ENCODE measurements at places on chromosomes 6 and 20.
A peak's percentile ranks its signal among the peaks of the same experiment; 100 is the strongest.

DNA sequence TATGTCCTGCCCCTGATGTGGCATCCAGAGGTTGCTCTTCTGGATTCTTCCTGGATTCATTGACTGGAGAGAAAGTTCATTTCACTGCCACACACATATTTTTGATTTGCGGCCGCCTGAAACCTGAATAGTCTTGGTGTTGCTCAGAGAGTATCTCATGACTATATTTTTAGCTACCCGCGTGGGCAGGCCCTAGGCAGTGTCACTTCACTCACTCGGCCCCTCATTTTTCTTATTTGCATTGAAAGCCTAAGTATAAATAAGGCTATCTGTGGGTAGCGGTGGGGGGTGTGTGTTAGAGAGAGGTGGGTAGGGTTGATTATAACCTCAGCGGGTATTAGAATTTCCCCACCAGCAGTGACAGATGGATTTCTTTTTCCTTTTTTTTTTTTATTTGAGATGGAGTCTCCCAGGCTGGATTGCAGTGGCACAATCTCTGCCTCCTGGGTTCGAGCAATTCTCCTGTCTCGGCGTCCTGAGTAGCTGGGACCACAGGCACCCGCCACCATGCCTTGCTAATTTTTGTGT, 113.5 kb downstream of the JARID2 start:
- DNase-seq = no peak

GRCh38 chr6:159418997-159419396, 249.8 kb downstream of the FNDC1 start:
- no peak for DNase-seq

GRCh38 chr6:154715446-154715845, 17.8 kb upstream of the SCAF8 start:
- no peak for DNase-seq

- DNase-seq = no peak
These were observed 22.6 kb downstream of the FOXP4 start for GRCh38 chr6:41568585-41569384.

DNA sequence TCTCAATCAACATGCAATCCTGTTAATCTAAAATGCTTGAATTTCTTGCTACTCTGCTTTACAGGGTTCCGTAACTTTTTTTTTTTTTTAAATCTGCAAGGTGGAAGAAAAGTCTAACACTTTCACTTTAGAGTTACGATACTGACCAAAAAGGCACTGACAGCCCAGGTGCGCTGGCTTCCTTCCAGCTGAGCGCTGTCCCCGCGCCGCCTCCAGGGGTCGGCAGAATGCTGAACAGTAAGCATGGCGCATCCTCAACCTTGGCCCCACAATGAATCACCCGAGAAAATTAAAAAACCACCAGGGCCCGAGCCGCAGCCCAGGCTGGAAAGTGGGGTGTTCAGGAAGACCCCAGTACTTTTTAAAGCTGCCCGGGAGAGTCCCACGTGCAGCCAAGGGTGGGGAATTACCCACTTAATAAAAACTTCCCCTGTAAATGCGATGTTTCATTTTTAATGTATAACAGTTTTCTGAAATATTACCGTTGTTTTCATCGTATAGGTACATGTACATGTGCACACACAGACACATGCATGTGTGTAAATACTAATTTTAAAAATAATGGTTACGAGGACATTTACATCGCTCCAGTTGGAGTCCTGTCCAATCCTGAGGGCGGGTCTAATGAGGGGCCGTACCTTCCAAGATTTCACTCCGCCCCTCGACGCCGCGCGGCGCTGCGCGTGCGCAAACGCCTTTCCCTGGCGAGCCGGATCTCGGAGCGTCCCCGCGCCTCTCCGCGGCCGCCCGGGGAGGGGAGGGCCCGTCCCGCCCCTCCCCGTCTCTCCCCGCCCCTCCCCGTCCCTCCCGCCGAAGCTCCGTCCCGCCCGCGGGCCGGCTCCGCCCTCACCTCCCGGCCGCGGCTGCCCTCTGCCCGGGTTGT, at the start of gene GINM1:
GINM1 (plus strand) TSS at position 849 of the 883 bp plus-strand sequence. CDS start 40 bp downstream, outside the sequence.
- DNase-seq = peak; percentile 94

- no peak for DNase-seq
These were observed 44.5 kb upstream of the LAMA4 start for GRCh38 chr6:112298816-112299281.

DNA sequence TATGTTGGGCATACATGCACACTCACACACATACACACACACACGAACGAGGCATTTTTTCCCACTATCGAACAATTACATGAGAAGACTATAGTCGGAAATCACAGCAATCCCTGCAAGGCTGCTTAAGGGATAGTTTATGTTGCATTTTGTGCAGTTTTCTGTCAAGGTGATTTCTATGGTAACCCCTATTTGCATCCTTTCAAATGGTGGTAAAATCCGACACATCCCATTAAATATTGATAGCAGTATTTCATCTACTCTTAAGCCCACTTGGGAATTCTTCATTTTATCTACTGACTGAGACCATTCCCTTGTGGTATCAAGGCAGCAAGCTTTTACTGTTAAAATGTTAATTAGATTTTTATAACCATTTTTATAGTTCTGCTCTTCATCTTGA, 457.8 kb downstream of the HACE1 start:
- no peak for DNase-seq

GRCh38 chr6:75084872-75085381, 120.9 kb downstream of the COL12A1 start:
- no peak for DNase-seq

GRCh38 chr6:107246972-107247615, 131.8 kb upstream of the BEND3 start:
- DNase-seq = no peak

DNA sequence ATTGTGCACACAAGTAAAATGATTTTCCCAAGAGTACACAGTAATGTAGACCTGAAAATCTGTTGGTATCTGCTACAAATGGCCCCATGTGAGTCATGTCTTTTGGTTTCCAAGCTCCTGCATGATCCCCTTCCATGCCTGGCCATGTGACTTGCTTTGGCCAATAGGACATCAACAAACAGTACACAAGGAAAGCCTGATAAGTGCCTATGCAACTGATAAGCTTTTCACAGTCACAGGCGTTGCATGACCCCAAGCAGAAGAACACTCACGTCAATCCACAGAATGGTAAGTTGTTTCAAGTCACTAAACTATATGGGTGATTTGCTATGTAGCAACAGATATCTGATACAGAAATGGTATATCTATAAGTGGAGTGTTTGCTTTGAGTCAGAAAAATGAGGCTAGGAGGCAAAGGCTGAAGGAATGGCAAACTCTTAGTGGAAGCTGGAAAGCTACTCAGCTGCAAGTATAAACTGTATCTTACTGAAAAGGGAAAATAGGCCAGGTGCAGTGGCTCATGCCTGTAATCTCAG, 160.1 kb upstream of the BEND3 start:
- DNase-seq = no peak

DNA sequence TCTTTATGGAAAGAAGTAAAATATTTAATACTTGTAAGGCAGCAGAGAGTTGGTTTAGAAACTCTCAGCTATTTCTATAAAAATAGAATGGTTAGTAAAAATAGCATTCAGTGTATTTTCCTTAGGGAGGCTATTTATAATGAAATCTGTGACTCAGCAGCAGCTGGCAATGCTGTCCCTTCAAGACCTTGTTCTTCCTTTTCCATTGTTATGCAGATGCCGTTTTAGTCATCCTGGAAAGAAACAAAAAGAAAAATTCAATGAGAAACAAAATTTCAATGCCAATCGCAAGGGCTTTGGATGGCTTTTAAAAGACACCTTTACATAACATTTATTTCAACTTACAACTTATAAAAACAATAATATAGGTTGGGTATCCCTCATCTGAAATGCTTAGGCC, 17.5 kb downstream of the MPC1 start:
- no peak for DNase-seq

GRCh38 chr6:63814459-63814858, 178.9 kb downstream of the PHF3 start:
- no peak for DNase-seq

DNA sequence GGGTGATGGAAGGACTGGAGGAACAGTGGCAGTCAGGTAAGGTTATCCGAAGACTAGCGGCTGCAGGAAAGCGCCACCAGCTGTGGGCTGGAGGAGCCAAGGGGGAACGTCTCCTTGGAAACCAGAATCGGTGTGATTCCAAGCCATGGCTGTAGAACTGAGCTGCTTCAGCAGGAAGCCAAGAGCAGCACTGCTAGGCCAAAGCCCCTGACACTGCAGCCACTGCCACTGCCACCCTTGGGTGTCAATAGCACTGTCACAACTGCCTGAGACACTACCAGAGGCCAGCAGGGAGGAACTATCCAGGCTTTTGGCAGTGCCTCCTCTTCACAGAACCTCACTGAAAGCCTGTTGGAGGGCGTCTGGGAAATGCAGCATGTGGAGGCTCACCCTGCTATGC, 289.6 kb upstream of the SUPT3H start:
- DNase-seq = no peak

DNA sequence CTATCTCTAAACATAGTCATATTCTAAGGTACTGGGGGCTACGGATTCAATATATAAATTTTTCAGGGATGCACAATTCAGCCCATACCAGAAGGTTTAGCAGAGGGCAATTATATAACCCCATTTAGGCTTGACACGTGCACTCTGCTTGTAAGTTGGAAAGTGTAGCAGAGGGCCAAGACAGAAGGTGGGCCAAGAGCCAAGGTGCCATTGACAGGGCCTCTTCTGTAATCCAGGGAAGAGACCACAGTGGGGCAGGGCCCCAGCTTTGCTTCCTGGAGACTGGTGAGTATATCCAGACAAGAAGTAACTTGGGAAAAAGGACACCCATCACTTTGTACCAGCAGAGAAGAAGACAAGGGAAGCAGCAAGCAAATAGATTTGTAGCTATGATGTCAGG, 672.4 kb upstream of the MARCKS start:
- DNase-seq = no peak

DNA sequence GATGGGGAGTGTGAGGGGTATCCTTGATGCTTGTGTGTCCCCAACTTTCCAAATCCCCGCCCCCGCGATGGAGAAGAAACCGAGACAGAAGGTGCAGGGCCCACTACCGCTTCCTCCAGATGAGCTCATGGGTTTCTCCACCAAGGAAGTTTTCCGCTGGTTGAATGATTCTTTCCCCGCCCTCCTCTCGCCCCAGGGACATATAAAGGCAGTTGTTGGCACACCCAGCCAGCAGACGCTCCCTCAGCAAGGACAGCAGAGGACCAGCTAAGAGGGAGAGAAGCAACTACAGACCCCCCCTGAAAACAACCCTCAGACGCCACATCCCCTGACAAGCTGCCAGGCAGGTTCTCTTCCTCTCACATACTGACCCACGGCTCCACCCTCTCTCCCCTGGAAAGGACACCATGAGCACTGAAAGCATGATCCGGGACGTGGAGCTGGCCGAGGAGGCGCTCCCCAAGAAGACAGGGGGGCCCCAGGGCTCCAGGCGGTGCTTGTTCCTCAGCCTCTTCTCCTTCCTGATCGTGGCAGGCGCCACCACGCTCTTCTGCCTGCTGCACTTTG, at the start of gene TNF:
TNF (plus strand) TSS at position 231 of the 567 bp plus-strand sequence; CDS start at position 408, 177 bp downstream.
- peak; percentile 85 for DNase-seq

DNA sequence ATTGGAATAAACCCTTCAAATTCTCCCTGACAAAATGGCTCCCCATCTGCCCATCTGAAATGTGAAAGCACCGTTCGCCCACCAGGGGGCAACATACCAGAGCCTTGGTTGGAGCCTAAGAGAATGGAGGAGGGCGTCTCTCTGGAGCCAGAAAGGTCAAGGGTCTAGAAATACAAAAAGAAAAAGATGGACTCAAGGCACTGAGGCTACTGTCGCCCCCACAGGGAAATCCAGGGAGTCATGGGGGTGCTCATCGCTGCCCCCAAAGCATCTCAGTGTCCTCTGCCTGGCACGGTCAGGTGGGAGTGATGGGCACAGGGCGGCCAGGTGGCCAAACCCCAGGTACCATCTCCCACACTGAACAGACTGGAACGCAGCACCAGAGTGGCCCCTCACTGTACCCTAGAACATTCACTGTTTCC, 136.3 kb downstream of the ZMYND8 start:
- peak; percentile 14 for DNase-seq

DNA sequence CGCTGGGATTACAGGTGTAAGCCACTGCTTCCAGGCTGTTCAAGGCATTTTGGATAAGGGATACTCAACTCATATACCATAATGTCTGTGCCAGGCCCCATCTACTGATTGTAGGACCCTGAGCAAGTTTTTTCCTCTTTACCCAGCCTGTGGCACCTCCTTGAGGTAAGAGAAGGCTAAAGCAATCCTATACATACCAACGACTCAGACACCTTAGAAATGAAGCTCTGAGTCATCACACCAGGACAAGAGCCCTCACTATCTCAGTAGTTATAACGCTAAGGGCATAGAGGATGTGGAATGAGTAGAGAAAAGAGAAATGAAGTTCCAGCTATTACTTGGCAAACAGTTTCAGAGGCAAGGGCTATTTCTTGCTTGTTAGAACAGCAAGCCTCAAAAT, 16.9 kb downstream of the NDRG3 start:
- no peak for DNase-seq

- DNase-seq = no peak
These were observed 30.9 kb upstream of the SLA2 start for GRCh38 chr20:36676701-36677421.

GRCh38 chr6:10138917-10139316, 276.0 kb downstream of the TFAP2A start:
- no peak for DNase-seq

DNA sequence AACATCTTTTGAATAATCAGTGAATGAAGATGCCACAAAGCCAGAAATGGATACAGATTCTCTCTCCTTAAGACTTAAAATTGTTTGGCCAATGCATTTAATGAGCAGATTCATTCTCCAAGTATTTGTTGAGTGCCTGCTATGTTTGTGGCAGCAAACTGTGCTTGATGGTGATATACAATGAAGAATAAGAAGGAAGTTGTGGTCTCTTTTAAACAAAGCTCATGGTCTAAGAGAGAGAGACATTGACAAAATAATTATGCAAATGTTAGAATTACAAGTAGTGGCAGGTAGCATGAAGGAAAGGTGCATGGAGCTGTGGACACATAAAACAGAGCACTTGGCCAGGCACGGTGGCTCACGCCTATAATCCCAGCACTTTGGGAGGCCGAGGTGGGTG, 28.3 kb downstream of the NFATC2 start:
- no peak for DNase-seq

DNA sequence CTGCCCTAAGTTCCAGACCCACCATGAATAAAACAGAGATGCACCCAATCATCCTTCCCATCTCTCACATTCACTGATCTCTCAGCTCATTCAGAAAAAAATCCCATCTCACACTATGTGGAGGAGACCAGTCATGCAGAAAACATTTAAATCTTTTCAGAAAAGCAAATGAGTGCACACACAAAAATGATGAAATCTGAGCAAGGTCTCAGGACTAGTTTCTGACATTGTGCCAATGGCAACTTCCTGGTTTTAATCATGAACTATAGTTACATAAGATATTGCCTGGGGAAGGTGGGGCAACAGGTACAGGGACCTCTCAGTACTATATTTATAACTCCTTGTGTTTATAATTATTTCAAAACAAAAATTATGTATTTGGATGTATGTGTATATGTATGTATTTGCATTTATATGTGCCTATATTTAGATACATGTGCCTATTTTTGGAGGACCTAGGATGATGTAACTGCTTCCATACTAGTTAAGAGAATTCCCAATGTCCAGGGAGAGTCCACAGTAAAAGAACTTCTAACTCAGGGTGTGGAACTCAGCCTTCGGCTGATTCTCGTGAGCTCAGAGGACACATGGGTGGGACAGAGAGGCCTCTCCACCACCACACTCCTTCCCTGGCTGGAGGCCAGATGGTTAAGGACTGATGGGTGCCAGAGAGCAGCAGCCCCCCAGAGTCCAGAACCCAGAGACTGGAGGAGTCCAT, 71.7 kb upstream of the MAP3K4 start:
- no peak for DNase-seq

Data from CD4-positive, alpha-beta T cell treated with Interleukin-6 at 100 ng/mL for 8 hours (primary cell).